ENCODE measurements at places on chromosomes 16 and 17. TPM values are rescaled to one million over a fixed set of nuclear protein-coding genes. Genes with fewer than 3 reads are reported as not detected.

DNA sequence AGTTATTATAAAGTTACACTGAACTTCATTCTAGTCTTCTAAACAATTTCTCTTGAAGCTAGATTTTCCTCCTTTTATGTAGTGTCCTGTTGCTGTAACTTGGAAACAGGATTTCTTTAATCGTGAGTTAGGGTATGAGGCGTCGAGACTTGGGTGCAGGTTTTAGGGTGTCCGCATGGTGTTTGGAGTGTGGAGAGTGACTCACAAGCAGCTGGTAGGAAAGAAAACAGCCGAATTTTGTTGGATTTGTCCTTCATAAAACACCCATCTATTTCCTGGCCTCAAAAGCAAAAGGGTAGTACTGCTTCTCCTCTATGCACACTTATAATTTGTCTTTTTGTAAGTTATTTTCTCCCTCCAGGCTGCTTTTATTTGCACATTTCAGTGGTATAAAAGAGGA lies 1.6 kb downstream of the RPTOR start:
- peaks cover 3% of the 10 kb centered on the region for H3K27me3 ChIP-seq
- H3K4me3 ChIP-seq = peak overlapping the region; percentile 95
- peaks cover 41% of the 10 kb centered on the region for H3K4me1 ChIP-seq
- DNase-seq = no peak
- H3K27ac ChIP-seq = no peak overlapping the region

GRCh38 chr17:57913575-57914272 lies 41.5 kb downstream of the CUEDC1 start:
- H3K4me1 ChIP-seq = no peaks in the 10 kb centered on the region
- no peak overlapping the region for H3K4me3 ChIP-seq
- no peak overlapping the region for H3K27ac ChIP-seq
- no peaks in the 10 kb centered on the region for H3K36me3 ChIP-seq
- DNase-seq = no peak

- no peaks in the 10 kb centered on the region for H3K27me3 ChIP-seq
- H3K4me1 ChIP-seq = peaks cover 84% of the 10 kb centered on the region
- peak overlapping the region; percentile 93 for H3K4me3 ChIP-seq
- peak; percentile 26 for DNase-seq
- H3K27ac ChIP-seq = peak overlapping the region; percentile 96
These were observed 1.3 kb downstream of the SNN start for GRCh38 chr16:11669380-11670146.

DNA sequence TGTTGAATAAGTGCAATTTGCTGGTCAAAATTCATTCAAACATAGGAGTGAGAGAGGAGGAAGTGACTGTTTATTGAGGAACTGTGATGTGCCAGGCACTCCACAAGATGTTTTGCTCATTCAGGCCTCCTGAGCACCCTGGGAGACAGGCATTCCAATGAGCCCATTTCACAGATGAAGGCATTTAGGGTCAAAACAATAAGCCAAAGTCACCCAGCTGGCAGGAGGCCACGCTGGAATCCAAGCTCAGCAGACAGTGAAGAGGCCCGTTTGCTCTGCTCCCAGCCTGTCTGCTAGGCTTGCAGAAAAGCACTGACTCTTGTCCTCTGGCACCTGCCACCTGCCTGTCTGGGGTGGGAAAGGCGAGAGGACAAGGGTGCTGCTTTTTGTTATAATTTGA lies 10.1 kb upstream of the SLC25A39 start:
- no peak overlapping the region for H3K4me3 ChIP-seq
- peaks cover 13% of the 10 kb centered on the region for H3K4me1 ChIP-seq
- H3K27ac ChIP-seq = no peak overlapping the region
- no peak for DNase-seq
- peaks cover 3% of the 10 kb centered on the region for H3K27me3 ChIP-seq
- H3K36me3 ChIP-seq = no peaks in the 10 kb centered on the region

DNA sequence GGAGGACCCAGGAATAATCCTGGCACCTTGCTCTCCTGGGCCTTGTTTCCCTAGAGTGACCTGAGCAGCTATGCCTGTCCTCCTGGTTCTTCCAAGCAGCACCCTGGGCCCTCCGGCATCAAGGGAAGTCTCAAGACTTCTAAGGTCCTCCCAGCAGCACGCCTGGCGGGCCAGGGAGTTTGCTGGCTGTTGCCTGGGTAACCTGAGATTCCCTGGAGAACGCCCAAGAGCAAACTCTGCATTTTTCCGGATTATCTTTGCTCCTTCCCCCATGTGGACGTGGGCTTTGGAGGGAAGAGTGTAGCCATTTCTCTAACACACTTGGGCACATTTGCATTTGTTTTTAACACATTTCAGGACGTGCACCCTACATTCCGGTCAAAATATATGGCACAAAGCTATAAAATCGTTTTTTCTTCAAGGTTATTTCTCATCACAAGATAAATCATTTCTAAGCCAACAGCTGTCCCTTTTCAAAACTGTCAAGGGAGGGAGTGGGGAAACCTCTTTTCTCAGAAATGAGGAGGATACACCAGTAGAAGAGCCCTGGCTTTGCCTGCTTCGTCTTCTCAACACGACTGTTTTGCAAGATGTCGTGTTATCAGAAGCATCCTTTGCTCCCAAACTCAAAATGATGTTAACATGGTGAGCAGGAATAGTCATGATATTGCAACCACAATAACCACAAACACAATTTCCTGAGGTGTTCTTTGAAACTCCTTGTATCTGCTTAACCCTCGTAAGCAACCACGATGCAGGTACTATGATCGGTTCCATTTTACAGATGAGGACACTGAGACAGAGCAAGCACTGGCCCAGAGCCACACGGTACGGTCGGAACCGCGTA lies 116.5 kb downstream of the ADCY9 start:
- H3K4me1 ChIP-seq = peaks cover 21% of the 10 kb centered on the region
- no peak overlapping the region for H3K27ac ChIP-seq
- no peak overlapping the region for H3K4me3 ChIP-seq
- peak; percentile 8 for DNase-seq
- H3K36me3 ChIP-seq = peaks cover 3% of the 10 kb centered on the region

- no peaks in the 10 kb centered on the region for H3K27me3 ChIP-seq
- no peaks in the 10 kb centered on the region for H3K36me3 ChIP-seq
- no peak for DNase-seq
- H3K27ac ChIP-seq = no peak overlapping the region
- H3K4me3 ChIP-seq = no peak overlapping the region
- peaks cover 17% of the 10 kb centered on the region for H3K4me1 ChIP-seq
These were observed 17.0 kb downstream of the DUSP14 start for GRCh38 chr17:37506678-37507077.

- H3K27me3 ChIP-seq = peaks cover 4% of the 10 kb centered on the region
- H3K4me3 ChIP-seq = no peak overlapping the region
- H3K36me3 ChIP-seq = no peaks in the 10 kb centered on the region
- H3K27ac ChIP-seq = no peak overlapping the region
These were observed 46.9 kb downstream of the PIMREG start for GRCh38 chr17:6491071-6491700.

DNA sequence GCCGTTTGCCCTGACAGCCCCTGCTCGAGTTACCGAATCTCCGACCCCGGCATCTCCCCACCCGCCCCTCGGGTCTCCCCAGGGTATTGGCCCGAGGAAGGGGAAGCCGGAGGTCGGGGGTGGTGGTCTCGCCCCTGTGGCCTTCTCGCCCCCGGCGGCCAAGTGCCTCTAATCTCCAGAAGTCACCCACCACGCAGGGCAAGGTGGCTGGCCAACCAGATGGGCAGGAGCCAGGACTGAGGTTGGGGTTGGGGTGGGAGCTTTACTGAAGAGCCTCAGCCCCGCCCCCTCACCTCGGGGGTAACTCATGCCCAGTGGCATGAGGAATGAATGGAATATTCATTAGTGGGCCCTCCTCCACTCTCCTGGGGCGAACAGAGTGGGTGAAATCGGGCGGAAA lies 637 bp downstream of the DHRS11 start:
- H3K4me3 ChIP-seq = peak overlapping the region; percentile 60
- H3K4me1 ChIP-seq = peaks cover 10% of the 10 kb centered on the region
- H3K36me3 ChIP-seq = no peaks in the 10 kb centered on the region

DNA sequence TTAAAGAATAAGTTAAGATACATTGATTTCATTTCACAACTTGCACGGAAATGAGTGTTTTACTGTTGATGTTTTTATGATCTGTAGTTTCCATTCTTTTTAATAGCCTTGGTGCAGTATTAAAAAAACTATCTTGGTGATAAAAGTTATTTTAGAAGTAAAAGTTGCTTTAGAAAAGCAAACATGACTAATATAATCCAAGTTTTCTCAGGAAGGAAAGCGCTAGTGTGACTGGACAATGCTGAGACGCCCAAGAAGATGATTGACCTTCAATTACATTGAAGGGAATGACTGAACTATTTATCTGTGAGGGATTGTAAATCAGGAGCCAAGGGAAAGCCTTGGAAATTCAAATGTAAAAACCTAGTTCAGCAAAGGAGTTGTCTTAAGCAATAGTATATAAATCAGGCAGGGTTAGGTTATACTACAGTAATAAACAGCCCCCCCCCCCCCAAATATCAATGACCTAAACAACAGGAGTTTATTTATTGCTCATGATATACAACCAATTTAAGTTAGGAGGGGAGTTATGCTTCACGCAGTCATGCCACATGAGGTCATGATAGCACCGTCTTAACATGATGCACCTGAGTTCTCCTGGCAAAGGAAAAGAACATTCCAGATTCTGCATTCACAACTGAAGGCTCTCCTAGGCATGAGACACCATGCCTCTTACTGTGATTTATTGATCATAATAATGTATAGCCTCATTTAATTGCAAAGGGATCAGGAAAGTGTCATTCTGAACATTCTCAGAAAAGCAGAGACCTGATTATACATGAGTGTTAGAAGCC lies 443.8 kb downstream of the CDH13 start:
- no peak overlapping the region for H3K27ac ChIP-seq
- H3K4me1 ChIP-seq = no peaks in the 10 kb centered on the region
- H3K27me3 ChIP-seq = no peaks in the 10 kb centered on the region
- H3K36me3 ChIP-seq = no peaks in the 10 kb centered on the region
- H3K4me3 ChIP-seq = no peak overlapping the region

- H3K4me3 ChIP-seq = no peak overlapping the region
- H3K4me1 ChIP-seq = no peaks in the 10 kb centered on the region
These were observed 570.5 kb downstream of the WWOX start for GRCh38 chr16:78669994-78670393.

GRCh38 chr16:88988980-88989811 lies 12.2 kb upstream of the CBFA2T3 start:
- no peak overlapping the region for H3K4me3 ChIP-seq
- H3K4me1 ChIP-seq = peaks cover 13% of the 10 kb centered on the region
- H3K36me3 ChIP-seq = no peaks in the 10 kb centered on the region
- no peak for DNase-seq

GRCh38 chr17:258045-258734 lies 76.7 kb upstream of the DOC2B start:
- H3K27ac ChIP-seq = no peak overlapping the region
- H3K4me3 ChIP-seq = no peak overlapping the region
- peaks cover 11% of the 10 kb centered on the region for H3K27me3 ChIP-seq

Gene TEKT5
- total RNA-seq = not detected

Gene CD300LG
- total RNA-seq = not detected

Gene TMEM92
- not detected for total RNA-seq

Gene OR1A1
- total RNA-seq = not detected

Gene BCL6B
- total RNA-seq = not detected

Gene HAP1
- not detected for total RNA-seq

Gene RAB11FIP4
- total RNA-seq = 51.1 TPM

Measured in naive thymus-derived CD8-positive, alpha-beta T cell (primary cell).